Lower leg skin (tissue), 4 donors: ENCODE measurements at places on chromosomes 13 and 19.

DNA sequence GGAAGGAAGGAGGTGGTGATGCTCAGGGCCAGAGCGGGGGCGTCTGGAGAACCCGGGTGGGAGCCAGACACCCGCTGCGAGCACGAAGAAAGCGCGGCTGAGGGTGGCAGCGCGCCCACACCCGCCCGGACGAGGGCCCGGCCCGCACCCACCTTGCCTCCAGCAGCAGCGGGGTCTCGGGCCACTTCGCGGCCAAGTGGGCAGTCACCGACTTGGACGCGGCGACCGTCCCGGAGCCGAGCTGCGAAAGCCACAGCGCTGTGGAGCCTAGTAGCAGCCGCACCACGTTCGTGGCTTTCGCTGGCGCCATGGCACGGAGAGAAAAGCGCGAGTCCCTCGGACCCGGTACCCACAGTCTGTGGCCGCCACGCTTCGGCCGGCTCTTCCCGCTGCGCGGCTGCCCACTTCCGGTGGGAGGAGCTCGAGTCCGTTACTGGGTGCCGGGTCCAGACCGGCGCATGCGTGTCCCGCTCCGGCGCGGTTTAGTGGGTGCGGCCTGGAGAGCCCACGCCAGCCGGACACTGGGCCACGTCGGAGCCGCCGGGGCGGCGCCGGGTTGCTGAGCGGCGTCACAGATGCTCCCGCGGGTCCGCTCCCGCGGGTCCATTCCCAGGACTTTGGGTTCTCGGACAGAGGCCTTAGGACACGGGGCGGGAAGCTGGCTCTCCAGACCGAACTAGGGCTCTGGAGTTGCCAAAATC lies at the start of gene UGGT2:
UGGT2 (minus strand) TSS at position 399 of the 701 bp plus-strand sequence; CDS start at position 310, 89 bp downstream.
- peak; percentile 98 for DNase-seq

GRCh38 chr19:46761418-46761831 lies 15.2 kb upstream of the STRN4 start:
- DNase-seq = no peak

DNA sequence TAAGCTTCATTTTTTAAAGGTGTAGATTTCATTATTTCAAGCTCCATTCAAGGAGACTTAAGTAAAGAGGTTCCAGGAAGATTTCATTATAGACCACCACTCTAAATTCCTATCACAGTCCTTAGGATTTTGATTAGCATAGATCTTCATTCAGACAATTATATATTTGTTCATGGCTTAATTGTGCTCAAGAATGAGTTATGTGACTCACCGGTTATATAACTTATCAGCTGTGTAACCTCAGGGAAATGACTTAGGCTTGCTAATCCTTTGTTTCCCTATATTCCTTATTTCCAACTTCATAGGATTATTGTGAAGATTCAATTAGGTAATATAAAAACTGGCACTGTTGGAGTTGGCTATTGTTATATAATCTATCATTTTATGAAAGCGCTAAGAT lies 632.8 kb upstream of the SPRY2 start:
- no peak for DNase-seq

DNA sequence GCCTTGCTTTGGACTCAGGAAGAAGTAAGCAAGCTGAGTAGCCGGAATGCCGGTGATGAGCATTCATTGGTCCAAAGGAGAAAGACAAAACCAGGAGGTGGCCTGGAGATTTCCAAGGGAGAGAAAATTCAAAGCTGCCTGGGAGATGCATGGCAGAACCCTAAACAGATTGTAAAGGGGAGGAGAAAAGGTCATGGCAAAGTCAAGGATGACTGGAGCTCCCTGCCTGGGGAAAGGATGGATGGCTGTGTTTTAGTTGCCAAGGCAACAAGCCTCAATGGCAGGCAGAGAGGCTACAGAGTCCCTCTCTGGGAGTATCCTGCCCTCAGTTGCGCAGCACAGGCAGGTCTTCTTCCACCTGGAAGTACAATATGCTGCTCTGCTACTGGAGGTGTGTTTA lies 134.0 kb downstream of the ENOX1 start:
- no peak for DNase-seq

DNA sequence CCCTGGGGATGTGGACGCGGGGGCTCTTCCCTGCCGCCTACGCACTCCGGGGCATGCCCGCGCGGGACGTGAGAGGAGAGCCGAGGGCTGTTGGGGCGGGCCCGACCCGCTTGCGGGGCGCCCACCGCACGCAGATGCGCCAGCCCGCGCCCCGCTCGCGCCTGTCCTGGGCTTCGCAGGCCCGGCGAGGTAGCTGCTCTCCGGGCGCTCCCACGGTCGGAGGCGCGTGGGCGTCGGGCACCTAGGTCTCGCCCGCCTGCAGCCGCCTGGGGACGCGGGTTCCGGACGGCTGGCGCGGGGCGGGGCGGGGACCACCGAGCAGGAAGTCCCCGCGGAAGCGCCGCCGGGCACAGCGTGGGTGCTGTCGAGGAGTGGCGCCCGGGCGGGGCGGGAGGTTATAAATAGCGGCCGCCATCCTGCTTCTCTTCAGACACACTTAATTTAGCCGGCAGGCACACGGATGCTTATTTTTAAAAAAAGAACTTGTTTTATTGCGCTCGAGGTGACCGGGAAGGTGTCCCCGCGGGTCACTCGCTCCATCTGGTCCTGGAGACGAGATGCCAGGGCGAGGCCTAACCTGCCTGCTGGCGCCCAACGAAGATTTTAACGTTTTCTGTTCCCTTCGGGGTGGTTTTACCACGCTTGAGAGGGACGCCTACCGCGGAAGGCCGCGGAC lies 561 bp upstream of the GJA3 start:
- DNase-seq = no peak

DNA sequence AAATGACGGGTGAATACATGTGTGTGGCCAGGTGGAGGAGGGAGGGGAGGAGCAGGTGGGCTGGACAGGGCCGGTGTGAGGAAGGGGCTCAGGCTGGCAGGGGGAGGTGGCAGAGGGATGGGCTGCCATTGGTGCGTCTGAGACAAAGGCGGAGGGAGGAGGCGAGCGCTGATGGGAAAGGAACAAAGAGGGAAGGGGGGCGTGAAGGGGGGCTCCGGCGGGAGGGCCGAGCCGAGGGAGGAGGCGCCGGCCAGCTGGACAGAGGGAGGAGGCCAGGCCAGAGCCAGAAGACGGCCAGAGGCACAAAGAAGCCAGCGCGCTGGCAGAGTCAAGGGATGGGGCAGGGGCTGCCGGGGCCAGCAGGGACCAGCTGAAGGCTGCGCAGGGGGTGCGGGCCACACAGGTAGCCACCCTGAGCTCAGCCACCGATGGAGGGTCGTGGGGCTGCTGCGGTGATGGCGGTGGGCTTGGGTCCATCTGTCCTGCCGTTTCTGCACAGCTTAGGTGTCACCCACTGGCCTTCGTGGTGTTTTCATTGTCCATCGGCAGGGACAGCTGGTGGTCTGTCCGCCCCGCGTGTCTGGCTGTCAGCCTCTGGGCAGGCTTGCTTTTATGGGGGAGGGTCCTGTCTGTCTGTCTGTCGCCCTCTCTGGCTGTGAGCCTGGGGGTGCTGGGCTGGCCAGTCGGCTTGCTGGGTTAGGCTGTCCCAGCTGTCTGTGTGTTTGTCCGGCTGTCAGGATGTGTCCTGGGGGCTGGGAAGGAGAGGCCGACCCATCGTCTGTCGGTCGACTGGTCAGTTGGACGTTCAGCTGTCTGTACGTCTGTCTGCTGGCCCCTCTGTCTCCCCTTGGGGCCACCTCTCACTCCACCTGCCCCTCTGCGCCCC lies 2.2 kb downstream of the APC2 start:
- DNase-seq = no peak

DNA sequence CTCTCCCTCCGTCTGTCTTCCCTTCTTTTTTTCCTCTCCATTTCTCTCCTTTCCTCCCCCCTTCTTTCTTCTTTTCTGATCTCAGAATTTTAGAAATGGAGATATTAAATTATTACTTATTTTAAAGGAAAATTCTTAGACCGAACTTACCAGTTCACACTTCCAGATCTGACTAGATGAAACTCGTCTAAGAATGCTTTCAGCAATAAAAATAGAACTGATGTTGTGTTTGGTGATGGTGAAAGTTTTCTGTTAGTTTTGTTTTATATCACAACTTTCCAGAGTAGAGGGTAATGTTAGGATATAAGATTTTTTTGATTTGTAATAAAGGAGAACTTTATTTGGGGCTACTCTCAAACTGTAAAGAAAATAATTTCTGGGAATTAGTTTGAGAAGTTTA lies 29.9 kb downstream of the UCHL3 start:
- no peak for DNase-seq

GRCh38 chr13:98537740-98538139 lies 39.2 kb downstream of the STK24 start:
- DNase-seq = no peak

GRCh38 chr19:17948514-17948900 lies 15.7 kb downstream of the CCDC124 start:
- no peak for DNase-seq

- peak; percentile 96 for DNase-seq
Measured at GRCh38 chr19:3573858-3574637, 1.3 kb downstream of the HMG20B start.

DNA sequence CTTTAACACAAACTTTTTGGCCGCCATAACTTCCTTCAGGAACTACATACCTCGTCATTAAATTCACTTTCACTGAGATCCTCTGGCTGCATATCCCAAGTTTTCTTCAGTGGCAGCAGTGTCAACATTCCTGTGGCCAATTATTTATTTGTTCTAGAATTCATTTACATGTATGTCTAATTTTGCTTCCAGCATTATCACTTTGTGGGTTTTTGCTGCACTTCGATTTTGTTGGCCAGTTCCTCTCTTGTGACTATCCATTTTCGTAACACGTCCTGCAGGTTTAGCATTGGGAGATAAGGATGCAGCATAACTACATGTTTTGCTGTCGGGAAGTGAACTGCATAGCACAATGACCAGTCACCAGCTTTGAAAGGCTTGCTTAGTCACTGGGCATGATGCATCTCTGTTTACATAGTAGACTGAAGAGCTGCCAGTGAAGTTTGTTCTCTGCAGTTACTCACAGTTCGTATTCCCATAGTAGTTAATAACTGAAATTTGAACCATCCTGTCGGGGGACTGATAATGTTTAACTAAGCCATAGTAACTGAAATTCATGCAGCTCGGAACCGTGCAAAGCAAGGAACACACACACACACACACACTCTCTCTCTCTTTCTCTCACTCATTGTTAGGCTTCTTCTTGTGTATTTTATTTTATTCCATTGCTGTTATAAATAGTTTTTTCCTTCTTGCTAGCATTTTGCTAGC lies 28.3 kb downstream of the ZNF507 start:
- no peak for DNase-seq

DNA sequence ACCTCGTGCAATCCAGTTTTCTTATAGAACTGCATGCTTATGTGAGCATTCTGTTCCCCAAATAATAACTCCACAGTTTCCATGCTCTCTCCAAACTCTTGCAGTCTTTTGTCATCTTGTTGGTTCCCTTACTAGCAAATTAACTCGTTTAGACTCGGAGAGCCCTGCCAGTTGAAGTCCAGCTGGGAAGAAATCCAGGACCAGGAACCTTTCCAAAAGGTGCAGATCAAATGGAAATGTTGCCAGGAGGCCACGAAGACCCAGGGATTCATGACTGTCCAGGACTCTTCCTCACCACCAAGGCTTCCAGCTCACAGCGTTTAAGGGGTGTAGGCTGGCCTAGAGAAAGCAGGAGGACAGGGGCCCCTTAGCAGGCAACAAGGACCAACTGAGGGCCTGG lies 2.1 kb upstream of the TDRD12 start:
- no peak for DNase-seq

DNA sequence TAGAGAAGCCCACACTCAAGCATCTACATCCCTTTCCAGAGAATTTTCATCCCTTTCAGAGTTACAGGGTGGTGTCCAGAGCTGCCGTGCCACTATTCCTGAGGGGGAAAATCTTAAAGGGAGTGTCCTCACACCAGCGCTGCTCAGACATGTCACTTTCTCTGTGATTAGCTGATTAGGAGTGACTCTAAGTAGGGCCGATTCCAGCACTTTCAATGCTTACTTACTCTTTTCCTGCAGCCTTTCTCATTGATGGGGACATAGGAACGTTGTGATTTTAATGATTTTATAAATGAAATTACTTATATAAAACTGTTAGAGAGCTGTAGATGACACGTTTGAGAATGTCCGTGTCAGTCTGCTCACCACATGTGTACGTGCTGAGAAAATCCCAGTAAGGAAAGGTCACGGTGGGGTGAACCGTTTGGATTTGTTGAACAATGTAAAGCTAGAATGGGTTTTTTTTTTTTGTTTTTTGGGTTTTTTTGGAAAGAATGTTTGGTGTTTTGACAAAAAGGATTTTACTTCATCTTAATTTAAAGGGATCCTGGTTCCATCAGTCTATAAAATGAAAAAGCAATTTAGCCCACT lies 56.6 kb upstream of the SPATA13 start:
- DNase-seq = no peak

GRCh38 chr13:30708541-30708940 lies 26.8 kb upstream of the ALOX5AP start:
- DNase-seq = no peak

DNA sequence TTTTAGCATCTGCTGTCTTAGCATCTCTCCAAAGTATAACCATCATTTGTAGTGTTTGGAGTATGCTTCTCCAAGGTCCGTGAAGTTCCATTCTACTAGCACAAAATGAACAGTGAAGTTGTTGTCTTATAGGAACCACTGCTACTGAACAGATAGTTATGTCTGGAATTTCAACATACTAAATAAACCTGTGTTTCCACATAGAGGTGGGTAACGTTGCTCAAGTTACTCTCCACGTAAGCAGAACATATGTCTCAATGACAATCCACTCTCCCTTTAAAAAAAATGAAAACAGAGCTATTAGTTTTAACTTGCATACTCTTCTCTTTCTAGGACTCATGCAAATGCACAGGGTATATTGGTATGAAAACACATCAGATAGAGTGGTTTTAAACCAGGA lies 184.3 kb upstream of the TRPC4 start:
- no peak for DNase-seq

GRCh38 chr19:38841787-38842438 lies 7.9 kb downstream of the HNRNPL start:
- no peak for DNase-seq

GRCh38 chr19:55300886-55301458 lies 17.2 kb downstream of the BRSK1 start:
- no peak for DNase-seq

DNA sequence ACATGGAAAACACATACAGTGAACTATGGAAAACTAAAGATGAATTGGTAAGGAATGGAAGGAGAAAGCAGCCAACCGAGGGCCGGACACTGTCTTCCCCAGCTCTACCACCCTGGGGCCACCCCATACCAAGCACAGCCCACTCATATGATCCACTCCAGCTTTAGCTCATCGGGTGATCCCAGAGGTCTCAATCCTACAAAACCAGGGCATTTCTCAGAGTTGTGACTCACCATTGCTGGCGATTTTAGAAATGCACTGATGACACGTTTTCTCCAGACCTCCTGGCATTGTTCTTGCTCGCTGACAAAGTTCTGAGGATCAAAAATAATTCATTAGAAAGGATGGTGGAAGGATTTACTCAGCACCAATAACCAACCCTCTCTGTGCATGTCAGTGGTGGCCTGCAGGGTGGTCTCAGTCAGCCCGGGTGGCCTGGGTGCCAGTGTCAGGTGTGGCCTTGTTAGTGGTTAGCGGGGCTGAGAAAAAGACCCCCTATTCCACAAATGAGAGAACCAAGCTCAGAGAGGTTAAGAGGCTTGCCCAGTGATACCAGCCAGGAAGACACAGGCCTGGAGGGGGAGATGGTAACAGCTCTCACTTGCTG lies 6.6 kb downstream of the TMEM272 start:
- DNase-seq = no peak
